ENCODE measurements at places on chromosomes 16 and 17. TPM values are rescaled to one million over a fixed set of nuclear protein-coding genes. Genes with fewer than 3 reads are reported as not detected.

RNU2-1 gene
- total RNA-seq, result 3,838 TPM

CPSF4L gene
- total RNA-seq, result not detected

ASGR1 gene
- total RNA-seq, result 0.42 TPM

KRT32 gene
- total RNA-seq, result not detected

BPTF gene
- total RNA-seq, result 138 TPM

HSPB9 gene
- not detected for total RNA-seq

VMO1 gene
- not detected for total RNA-seq

SLC5A10 gene
- total RNA-seq, result not detected

TBC1D26 gene
- total RNA-seq, result not detected

PARN gene
- 29.0 TPM for total RNA-seq

MED9 gene
- total RNA-seq, result 24.7 TPM

CCL7 gene
- not detected for total RNA-seq

TEKT1 gene
- total RNA-seq, result not detected

PRDM7 gene
- total RNA-seq, result not detected

DNA sequence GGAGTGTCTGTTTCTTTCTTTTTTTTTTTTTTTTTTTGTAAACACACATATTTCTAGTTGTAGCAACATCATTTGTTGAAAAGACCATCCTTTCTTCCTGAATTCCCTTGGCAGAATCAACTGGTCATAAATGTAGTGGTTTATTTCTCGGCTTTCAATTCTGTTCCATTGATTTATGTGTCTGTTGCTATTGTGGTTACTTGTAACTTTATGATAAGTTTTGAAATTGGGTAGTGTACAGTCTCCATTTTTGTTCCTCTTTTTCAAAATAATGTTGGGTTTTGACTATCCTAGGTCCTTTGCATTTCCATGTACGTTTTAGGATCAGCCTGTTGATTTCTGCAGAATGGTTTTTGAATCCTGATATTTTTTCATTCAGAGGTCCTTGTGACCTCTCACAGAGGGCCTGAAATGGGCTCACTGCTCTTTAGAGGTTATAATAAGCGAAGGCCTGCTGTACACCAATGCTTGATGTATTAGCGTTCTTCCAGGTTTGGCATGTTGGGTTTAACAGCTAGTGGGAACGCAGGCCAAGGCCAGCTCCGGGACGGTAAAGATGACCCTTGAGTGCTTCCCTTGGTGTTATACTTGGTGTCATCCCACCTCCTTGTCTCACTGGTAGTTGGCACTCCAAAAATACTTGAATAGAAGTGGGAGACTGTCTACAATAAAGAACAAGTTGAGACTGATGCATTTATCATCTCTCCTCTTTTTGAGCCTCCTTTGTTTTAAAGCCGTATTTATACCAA lies 43.8 kb downstream of the ZNRF1 start:
- DNase-seq, result no peak

DNA sequence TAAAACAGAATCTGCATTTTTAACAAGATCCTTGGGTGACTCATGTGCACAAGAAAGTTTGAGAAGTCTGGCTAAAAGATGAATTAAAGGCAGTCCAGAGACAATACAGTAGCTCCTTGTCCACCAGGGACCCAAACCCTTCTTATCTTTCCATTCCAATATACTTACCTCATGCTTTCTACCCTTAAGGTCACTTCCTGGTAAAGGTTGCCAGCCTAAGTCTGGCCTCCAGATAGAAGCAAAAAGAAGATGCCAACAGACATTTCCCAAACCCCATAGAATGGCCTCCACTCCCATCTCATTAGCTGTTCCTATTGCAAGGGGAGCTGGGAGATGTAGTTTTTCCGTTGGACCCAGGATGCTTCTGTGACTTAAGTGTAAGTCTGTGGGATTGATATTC lies 101.4 kb upstream of the XYLT1 start:
- DNase-seq, result no peak

DNA sequence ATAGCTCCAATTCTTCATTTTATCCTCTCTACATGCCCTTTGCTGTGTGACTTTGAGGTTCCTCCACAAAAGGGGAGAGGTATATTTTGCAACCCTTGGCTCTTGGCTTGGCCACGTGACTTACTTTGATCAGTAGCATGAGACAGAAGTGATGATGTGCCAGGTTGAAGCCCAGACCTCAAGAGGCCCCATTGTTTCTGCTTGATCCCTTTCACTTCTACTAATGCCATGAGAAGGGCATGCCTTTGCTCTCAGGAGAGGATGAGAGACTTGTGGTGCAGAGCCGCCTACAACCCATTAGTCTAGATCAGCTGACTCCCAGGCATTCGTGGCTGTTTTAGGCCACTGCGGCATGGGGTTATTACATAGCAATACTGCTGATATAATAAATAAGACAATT lies 356.2 kb upstream of the SALL1 start:
- DNase-seq, result no peak

DNA sequence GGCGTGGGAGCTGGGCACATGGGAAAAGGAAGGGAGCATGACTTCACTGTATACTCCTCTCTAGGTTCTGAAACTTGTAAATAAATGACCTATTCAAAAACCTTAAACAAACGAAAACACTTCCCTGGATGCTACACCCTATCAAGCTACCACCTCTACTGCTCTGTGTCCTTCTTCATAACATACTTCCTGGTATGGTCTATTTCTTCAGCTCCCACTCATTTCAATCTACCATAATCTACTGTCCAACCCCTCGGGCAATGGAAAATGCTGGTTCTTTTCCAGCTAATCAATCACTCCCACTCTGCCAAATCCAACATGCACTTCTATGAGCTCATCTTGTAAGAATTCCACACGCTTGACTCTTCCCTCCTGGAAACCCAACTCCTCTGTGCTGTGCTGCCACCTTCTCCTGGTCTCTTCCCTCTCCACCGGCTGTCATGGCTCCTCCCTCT lies 42.4 kb downstream of the AMFR start:
- DNase-seq, result no peak

DNA sequence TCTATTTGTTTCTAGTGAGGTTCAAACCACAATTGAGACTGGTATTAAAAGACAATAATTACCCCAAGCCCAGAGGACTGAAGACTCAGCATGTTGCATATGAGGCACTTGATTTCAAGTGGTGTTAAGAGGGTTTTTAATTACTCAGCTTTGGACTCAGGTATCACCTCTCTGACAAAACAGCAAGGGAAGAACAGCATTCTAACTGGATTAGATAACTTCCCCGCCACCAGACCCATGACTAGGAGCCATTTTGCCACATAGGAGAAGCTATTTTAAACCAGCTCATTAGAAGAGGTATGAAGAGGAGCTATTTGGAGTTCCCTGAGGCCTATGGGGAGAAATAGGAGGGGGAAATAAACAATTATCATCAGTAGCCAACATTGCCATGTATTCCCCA lies 226.1 kb upstream of the TOX3 start:
- DNase-seq, result no peak

DNA sequence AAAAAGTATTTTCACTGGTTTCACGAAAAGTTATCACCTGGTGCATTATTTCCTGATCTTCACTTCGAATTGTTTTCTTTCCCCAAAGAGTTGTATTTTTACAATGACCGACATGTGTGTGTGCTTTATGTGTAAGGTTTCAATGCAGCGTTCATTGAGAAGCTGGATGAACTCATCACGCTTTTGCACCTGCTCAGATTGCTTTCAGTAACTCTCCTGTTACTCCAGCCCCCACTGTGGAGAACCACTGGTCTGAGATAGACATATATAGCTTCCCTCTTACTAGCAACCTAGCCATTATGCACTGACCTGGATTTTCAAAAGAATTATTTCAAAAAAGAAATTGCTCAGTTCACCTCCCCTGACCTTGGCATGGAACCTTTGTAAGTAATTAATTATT lies 178.3 kb upstream of the CHMP6 start:
- DNase-seq, result no peak

DNA sequence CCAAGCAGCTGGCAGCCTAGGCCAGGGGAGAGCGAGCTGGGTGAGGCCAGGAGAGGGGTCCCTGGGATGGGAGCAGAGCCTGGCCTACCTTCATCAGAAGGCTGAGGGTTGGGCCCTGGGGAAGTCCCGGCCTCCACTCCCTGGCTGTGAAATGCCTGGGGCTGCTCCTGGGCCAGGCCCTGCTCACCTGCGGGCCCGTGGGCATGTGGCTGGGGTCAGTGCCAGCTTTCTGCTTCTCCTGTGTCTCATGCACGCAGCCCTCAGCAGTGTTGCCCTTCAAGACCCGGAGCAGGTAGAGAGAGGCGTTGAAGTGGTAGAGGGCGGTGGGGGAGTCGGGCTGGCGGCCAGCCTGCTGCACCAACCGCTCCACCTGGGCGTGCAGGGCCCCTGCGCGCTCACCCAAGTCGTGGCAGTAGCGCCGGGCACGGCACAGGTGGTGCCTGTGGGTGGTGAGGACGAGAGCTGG lies 12.4 kb downstream of the MYBBP1A start:
- DNase-seq, result no peak

DNA sequence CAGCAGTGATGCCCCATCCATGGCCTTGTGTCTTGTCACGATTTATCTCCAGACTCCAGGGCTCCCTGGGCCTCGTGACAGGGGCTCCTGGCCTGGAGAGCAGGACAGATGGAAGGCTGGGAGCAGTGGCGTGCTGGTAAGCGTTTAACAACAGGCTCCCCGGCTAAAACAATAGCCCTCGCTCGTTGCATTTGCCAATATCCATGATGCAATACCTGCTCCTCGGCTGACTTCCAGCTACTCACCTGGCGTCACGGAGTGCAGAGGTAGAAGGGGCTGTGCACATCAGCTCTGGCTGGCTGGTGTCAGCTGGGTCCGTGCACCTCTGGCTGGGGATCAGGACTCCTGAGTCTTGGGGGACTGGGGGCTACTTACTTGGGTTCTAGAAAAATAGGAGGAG lies 1.5 kb upstream of the BICDL2 start:
- DNase-seq, result no peak

GRCh38 chr17:77151186-77151585 lies 10.4 kb downstream of the SEC14L1 start:
- DNase-seq, result no peak

GRCh38 chr16:85770741-85771140 lies 19.8 kb upstream of the C16orf74 start:
- no peak for DNase-seq

DNA sequence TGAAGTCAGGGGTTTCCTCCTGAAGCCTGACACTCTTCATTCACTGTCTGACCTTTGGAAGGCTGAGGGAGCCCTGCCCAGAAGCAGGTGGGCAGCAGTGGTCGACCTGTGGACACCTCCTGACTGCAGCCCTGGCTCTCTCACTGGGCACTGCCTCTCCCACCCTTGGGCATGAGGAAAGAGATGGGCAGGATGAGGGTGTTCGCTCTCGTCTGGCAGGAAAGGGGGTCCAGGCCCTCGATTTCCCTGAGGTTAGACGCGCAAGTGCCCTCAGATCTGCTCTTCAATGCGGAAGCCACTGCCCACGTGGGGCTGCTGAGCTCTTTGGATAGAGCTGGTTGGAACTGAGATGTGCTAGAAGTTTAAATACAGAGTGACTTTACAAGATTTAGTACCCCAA lies 171.9 kb downstream of the AHSP start:
- DNase-seq, result no peak

DNA sequence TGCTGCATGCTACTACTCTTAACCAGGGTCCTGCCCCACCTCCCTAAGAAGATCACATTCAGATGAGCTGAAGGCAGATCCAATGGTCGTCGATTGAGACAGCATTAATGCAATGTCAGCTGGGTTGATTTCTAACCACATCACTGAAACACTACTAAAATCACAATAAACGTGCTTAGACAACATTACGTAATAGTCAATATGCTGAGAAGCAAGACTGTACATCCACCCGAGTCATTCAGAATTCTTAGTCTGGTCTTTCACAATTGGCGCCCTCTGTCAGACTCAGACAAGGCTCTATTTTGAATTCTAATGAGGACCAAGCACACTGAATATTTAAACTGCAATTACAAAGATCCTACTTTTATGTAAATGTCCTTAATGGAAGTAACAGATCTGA lies 205.2 kb downstream of the STX8 start:
- DNase-seq, result no peak

- peak; percentile 24 for DNase-seq
These were observed 885 bp downstream of the ZNF207 start for GRCh38 chr17:32350666-32351418.

GRCh38 chr17:45792995-45793755 lies 9.1 kb downstream of the CRHR1 start:
- DNase-seq, result no peak

DNA sequence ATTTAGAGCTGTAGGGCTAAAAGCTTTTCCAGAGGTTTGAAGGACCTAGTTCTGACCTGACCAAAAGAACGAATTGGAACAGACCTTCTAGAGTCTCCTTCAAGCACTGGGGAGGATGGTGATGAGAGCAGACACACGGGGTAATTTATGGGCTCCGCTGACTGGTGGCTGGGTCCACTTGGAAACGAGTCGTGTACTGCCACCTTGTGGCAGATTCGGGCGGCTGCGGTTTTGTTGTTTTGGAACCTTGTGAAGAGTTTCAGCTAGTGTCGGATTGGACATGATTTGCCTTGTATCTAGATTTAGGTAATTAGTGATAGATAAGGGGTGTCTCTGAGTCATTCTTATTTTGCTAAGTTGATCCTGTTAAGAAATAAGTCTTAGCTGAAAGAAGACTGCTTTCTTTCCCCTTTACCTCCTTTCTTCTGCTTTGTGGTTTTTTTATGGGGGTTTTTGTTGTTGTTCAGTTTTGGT lies 98.9 kb downstream of the AATF start:
- peak; percentile 53 for DNase-seq

DNA sequence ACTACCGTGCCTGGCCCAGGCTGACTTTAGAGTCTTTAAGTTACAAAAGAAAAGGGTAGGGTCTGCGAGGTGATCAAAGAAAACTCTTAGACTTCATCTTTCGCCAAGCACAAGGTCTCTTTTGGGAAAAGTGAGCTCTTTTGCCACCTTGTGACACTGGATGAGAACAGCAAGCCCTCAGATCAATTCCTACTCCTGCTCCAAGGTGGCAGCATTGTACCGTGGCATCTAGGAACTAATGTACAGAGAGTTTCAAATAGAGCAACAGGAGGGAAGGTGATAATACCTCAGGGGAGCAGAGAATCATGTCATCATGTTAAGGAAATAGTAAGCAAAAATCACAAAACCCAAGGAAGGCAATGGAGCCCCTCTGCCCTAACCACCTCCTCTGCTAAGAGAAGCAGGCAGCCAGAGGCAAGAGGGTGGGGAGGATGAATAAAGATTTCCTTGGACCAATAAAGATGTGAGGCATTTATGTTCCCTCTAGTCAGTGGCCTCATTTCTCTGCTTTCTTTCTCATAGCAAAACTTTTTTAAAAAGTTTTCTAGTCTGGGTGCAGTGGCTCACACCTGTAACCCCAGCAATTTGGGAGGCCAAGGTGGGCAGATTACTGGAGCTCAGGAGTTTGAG lies 2.1 kb upstream of the C17orf78 start:
- DNase-seq, result peak; percentile 19

- no peak for DNase-seq
These were observed 197.7 kb upstream of the CIBAR2 start for GRCh38 chr16:85309656-85310587.
